ENCODE measurements at places on chromosomes 12 and 14. TPM values are rescaled to one million over a fixed set of nuclear protein-coding genes. Genes with fewer than 3 reads are reported as not detected.

GARIN6 gene
- 0.27 TPM for total RNA-seq

LRRIQ1 gene
- total RNA-seq = 1.3 TPM

CLEC7A gene
- 9.4 TPM for total RNA-seq

CEBPE gene
- not detected for total RNA-seq

MBIP gene
- total RNA-seq = 91.9 TPM

CYP27B1 gene
- total RNA-seq = 13.0 TPM

SMIM41 gene
- not detected for total RNA-seq

KLRG1 gene
- total RNA-seq = 1.1 TPM

MANSC4 gene
- not detected for total RNA-seq

ACSM4 gene
- total RNA-seq = not detected

EFS gene
- 9.4 TPM for total RNA-seq

TMPRSS12 gene
- total RNA-seq = not detected

TRIM9 gene
- total RNA-seq = 0.56 TPM

GIT2 gene
- total RNA-seq = 69.4 TPM

THAP2 gene
- 11.6 TPM for total RNA-seq

SGPP1 gene
- 21.7 TPM for total RNA-seq

ART4 gene
- 8.0 TPM for total RNA-seq

POTEG gene
- not detected for total RNA-seq

C12orf75 gene
- total RNA-seq = 4.5 TPM

MAPKAPK5 gene
- total RNA-seq = 61.6 TPM

ZDHHC22 gene
- total RNA-seq = not detected

CCDC175 gene
- total RNA-seq = not detected

P2RX7 gene
- total RNA-seq = 0.44 TPM

TMEM119 gene
- total RNA-seq = 20.4 TPM

DMAC2L gene
- 15.2 TPM for total RNA-seq

HVCN1 gene
- 4.5 TPM for total RNA-seq

KCNJ8 gene
- total RNA-seq = 24.1 TPM

DCAF5 gene
- total RNA-seq = 37.8 TPM

MAP3K12 gene
- 9.3 TPM for total RNA-seq

EPYC gene
- total RNA-seq = not detected

SEC23A gene
- 66.5 TPM for total RNA-seq

CACNA1C gene
- 4.2 TPM for total RNA-seq

TBX3 gene
- total RNA-seq = 258 TPM

CELA1 gene
- total RNA-seq = not detected

RFX4 gene
- total RNA-seq = not detected

MIP gene
- total RNA-seq = not detected

PPTC7 gene
- 26.6 TPM for total RNA-seq

DNAH10 gene
- 0.27 TPM for total RNA-seq

DNM1L gene
- 49.7 TPM for total RNA-seq

TPPP2 gene
- total RNA-seq = not detected

CLECL1 gene
- total RNA-seq = not detected

IFT43 gene
- total RNA-seq = 39.0 TPM

TGM1 gene
- 2.1 TPM for total RNA-seq

ANO2 gene
- total RNA-seq = 0.78 TPM
